ENCODE measurements at places on chromosomes 3 and 15.

DNA sequence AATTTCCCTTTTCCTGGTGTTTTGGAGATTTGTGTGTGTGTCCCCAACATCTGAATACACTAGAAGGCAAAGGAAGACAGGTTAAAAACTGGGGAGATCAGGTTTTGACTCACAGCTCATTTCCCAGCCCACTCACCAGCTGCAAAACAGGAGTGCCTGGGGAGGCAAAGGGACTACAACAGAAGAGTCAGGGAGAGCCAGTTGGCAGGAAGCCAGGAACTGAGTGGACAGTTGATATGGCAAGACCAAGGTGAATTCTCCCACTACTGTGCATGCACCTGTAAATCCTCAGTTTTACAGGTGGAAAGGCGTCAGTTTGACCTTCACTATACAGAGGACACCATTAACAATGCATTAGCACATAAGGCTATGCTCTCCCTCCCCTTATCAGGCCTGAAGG is 901.5 kb upstream of the SEMA6D start:
- peak; percentile 18 for DNase-seq

GRCh38 chr3:107880702-107881101 is 210.1 kb downstream of the CD47 start:
- DNase-seq, result no peak

DNA sequence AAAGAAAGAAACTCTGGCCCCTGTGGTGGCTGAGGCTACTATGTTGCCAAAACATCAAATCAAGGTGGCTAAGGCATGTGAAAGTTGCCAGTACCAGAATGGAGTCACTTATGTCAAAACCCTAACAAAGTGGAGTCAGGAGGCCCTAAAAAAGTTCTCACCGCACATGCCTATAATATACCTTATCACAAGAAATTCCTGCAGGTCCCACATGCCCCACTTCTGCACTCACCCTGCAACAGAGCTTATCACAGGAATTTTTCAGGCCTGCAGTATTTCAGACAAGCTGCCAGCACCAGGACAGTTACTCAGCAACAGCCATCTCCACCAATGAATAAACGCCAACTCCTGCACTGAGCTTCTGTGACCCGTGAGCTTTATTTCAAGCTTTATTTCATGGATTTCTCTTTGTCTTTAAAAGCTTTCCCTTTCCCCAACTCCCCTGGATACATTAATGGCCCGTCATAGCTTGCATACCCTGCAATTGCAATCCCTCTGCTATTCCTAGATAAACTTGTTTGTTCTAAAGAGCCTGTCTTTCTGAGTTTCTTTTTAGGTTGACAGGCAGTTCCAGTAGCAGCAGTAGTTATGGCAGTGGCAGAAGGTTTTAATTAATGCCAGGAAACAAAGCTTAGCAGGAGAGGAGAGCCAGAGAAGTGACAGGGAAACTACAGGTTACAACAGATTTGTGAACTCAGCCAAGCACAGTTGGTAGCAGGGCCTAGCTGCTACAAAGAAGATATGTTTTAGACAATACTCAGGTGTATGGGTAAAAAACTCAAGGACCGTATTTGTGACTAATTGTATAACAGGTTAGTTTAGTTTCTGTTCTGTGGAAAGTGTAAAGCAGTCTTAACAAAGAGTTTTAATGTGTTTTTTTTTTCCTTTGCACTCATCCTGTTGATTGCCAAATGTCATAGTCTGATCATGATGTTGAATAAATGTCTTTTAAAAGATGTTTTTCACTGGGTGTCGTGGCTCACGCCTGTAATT is 15.9 kb upstream of the TMEM42 start:
- peak; percentile 40 for DNase-seq

DNA sequence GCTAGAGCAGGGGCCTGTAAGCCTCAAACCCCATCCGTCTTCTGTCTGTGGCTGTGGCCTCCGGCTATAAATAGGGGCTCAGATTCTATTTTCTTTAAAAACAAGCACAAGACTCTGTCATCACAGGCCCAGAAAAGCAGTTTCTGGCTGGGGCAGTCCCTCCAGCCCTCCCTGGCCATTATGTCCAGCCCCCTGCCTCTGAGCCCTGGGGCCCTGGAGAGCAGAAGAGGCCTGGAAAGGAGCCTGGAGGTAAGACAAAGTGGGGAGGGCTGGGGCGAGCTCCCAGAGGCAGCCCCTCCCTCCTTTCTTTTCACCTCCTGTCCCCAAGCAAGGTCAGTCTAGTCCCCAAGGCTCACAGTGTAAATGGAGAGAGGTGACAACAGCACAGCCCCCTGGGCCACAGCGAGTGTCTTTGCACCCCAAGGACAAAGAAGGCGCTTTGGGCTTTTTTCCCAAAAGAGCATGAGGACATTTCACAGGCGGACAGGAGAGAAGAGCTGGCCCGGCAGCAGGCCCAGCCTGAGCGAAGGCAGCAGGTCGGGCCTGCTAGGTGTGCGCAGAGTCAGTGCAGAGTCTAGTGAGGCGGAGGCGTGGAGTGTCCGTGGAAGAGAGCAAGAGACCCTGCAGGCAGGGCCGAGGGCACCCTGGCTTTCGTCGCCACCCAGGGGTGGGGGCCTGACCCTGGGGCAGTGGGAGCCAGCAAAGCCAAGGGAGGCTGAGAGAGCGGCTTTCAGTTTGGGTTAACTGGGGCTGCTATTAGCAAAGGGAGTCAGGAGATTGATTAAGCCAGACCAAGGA is 188.3 kb downstream of the TBC1D2B start:
- DNase-seq, result peak; percentile 9

DNA sequence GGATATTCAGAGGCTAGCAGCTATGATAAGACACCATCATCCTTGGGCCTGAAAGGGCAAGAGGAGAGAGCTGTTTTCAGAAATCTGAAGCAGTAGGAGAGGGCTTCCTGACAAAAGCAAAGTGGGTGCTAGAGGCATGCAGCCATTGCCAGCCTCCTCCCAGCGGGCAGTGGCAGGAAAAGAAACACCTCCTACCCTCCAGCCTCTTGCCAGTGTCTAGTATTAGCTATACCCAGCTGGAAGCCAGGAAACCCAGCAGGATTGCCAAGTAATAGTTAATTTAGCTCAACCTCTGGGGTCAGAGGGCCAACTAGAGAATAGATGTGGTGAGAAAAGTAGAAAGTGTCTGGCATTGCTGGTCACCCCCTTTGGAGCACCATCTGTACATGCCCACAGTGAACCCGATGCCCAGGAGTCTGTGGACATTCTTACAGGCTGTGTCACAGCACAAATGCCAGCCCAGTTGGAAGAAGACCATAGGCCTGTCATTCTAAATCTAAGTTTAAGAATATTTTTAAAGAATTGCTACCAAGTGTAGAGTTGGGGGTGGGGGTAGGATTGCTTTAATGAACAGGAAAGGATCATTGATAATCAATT is 85.3 kb downstream of the HCN4 start:
- DNase-seq, result peak; percentile 32

Measured in left cardiac atrium (tissue), 4 donors.